ENCODE measurements at places on chromosomes 3 and 15.

- no peak for DNase-seq
Observed at GRCh38 chr15:39884351-39884750, 35.7 kb downstream of the GPR176 start.

GRCh38 chr15:67914537-67915460 lies 75.0 kb upstream of the RNU6-1 start:
- DNase-seq, result peak; percentile 42

- no peak for DNase-seq
Observed at GRCh38 chr3:52843108-52843865, 8.5 kb upstream of the MUSTN1 start.

DNA sequence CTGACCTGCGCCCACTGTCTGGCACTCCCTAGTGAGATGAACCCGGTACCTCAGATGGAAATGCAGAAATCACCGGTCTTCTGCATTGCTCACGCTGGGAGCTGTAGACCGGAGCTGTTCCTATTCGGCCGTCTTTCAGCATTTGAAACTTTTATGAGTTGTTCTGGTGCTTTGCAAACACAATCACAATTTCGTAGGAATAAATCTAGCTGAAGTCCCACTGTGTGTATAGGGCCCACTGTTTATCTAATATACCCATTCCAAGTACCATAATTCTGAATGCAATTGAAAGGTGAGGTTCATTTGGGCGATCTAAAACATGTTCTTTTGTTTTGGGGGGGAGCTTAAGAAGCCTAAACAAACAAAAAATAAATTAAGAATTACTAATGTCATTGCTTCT lies 572.1 kb downstream of the FGF12 start:
- no peak for DNase-seq

DNA sequence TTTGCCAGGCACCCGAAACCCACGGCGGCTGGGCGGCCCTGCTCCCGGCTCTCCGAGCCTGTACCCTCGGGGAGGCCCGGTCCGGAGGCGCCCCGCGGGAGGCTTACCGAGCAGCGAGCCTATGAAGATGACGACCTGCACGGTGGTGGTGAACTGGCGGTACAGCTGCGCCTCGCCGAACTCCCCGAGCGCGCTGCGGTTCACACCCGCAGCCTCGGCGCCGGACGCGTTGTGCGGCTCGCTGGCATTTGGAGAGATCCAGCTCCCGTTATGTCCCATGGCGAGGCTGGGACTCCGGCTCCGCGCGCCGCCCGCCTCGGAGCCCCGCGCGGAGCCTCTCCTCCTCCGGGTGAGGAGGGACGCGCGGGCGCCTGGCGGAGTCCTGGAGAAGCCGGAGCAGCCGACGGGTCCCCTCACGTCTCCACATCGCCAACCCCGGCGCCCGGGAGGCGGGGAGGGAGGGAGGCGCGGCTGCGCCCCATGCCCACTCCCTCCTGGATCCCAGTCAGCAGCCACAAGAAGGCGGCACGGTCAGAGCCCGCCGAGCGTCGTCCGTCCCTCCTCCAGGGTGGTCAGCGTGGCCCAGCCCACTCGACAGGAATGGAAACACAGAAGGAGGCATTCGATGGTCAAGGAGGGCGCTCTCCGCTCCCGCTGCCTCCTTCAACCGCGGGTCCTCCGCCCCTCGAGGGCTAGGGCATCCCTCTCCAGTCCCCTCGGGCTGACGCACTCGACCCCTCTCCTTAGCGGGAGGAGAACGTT lies at the start of gene GPR176:
Gene GPR176 (minus strand): TSS at position 519 of the 762 bp plus-strand sequence. CDS start 240 bp downstream, at position 279.
- DNase-seq, result peak; percentile 48

- DNase-seq, result no peak
Observed at GRCh38 chr15:56933811-56934210, 15.4 kb downstream of the TCF12 start.

- no peak for DNase-seq
Observed at GRCh38 chr15:39936681-39937080, 2.8 kb downstream of the EIF2AK4 start.

DNA sequence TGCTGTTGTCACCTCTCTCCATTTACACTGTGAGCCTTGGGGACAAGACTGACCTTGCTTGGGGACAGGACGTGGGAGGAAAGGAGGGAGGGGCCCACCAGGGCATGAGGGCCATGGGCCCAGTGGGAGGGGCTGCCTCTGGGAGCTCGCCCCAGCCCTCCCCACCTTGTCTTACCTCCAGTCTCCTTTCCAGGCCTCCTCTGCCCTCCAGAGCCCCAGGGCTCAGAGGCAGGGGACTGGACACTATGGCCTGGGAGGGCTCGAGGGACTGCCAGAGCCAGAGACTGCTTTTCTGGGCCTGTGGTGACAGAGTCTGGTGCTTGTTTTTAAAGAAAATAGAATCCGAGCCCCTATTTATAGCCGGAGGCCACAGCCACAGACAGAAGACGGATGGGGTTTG lies 10.2 kb downstream of the CSPG4 start:
- no peak for DNase-seq

DNA sequence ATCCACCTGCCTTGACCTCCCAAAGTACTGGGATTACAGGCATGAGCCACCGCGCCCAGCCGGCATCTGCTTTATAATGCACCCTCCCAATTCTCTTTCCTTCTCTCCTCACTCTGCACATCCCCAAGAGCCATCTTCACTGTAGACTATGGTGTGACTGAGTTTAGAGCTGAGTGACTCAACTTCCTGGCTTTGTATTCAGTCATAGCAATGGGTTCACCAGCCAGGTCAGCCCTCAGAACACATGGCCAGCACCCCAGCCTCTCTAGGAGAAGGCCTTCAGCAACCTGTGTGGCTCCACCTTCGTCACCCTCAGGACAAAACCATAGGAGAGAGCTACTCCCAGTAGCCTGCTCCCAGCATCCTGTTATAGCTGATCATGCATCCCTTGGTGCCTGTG lies 33.0 kb downstream of the ARID3B start:
- no peak for DNase-seq

DNA sequence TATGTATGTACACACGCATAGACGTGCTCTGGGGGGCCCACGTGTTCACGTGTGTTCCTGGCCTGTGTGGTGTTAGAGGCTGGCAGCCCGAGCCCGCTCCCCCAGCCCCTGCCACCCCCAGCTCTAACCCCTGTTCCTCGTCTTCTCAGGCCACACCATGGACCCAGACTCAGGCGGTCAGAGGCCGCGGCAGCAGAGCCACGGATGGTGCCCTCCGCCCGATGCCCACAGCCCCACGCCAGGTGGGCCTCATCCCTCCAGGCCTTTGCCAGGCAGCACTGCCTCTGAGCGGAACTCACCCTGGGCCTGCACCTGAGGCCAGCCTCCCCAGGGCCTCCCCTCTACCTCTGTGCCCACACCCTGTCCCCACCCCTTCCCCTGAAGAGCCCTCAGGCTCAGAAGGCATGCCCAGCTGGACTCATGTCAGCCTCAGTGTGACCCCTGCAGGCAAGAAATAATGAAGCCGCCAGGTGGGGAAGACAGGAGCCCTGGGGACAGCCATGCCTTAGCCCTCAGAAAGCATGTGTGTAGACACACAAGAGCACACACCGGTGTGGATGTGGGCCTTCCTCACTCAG lies 16.4 kb upstream of the GNAT1 start:
- DNase-seq, result no peak

GRCh38 chr3:49606427-49606826 lies 52.1 kb downstream of the BSN start:
- DNase-seq, result no peak

- DNase-seq, result no peak
Observed at GRCh38 chr3:93969997-93970396, 3.7 kb downstream of the PROS1 start.

GRCh38 chr15:25171856-25172687 lies 217.3 kb downstream of the SNRPN start:
- DNase-seq, result peak; percentile 4

DNA sequence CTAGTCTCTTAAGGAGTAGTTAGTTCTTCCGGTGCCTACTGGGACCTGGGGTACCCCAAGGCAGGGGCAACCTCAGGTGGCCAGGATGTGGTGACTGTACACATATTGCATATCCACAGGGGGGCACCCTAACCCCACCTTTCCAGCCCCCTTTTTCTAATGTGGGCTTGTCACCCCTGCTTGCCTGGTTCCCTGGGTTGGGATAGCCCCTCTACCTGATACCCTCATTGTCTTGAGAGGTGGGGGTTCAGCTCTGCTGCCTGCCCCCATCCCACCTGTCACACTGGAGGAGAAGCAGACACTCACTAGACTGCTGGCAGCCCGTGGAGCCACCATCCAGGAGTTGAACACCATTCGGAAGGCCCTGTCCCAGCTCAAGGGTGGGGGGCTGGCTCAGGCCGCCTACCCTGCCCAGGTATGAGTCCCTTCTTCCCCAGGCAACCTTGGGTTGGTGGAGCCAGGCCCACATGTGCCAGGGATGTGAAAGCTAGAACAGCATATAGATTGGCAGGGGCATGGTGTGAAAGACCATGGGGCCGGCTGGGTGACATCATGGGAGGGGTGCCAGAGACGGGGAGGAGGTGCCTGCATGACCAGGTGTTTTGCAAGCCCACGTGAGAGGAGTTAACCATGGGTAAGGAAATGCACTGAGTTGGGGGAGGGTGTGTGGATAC lies 4.0 kb downstream of the GLYCTK start:
- no peak for DNase-seq

DNA sequence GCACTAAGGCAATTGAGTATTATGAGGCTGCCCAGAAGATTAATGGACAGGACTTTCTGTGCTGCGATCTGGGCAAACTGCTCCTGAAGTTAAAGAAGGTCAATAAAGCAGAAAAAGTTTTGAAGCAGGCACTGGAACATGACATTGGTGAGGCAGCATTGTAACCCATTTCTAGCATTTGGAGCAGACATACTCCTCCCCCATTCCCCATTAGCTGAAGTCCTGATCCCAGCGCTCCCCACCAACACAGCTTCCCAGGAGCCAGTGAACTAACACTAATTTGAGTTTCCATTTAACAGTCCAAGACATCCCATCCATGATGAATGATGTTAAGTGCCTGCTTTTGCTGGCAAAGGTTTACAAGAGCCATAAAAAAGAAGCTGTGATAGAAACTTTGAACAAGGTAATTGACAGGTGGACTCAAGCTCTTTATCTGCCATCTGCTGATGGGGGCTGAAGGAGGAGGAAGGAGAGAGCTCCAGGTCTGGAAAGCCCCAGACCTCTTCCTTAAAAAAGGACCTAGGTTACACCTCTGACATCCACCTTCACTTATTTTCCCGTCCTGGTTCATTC lies 22.6 kb downstream of the CSRNP1 start:
- DNase-seq, result no peak

GRCh38 chr15:101795455-101795854 lies 7.9 kb upstream of the OR4F6 start:
- DNase-seq, result no peak

DNA sequence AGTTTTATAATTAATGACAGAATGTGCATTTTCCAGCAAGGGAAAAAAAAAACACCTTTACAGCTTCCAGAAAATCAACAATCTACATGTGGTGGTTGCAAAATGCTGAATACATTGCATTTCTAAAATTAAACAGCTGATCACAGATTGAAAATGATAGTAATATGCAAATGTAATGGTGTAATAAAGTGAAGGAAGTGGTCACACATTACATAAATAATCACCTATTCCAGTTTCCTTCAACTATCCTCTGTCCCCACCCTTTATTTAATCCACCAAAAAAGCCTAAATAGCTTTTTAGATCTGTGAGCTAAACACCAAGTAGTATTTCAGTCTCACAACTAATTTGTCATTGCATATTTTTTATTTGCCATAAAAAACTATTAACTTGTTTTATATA lies 110.5 kb downstream of the PEAK1 start:
- no peak for DNase-seq

DNA sequence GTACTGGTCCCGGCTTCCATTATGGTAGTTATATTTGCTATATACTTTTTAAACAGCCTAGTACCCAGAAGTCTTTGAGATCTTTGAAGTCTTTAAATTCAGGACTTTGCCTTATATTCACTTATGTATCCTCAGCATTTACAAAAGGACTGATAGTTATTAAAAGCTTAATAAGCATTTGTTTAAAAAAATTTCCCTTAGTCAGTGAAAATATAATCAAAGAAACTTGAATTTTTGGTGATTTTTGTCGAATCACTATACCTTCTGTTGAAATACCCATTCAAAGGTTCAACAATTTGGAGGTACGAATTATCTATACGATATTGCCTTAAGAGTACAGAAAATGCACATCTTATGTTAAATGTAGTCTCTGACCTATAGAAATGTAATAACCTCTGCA lies 721.4 kb downstream of the NSUN3 start:
- no peak for DNase-seq

DNA sequence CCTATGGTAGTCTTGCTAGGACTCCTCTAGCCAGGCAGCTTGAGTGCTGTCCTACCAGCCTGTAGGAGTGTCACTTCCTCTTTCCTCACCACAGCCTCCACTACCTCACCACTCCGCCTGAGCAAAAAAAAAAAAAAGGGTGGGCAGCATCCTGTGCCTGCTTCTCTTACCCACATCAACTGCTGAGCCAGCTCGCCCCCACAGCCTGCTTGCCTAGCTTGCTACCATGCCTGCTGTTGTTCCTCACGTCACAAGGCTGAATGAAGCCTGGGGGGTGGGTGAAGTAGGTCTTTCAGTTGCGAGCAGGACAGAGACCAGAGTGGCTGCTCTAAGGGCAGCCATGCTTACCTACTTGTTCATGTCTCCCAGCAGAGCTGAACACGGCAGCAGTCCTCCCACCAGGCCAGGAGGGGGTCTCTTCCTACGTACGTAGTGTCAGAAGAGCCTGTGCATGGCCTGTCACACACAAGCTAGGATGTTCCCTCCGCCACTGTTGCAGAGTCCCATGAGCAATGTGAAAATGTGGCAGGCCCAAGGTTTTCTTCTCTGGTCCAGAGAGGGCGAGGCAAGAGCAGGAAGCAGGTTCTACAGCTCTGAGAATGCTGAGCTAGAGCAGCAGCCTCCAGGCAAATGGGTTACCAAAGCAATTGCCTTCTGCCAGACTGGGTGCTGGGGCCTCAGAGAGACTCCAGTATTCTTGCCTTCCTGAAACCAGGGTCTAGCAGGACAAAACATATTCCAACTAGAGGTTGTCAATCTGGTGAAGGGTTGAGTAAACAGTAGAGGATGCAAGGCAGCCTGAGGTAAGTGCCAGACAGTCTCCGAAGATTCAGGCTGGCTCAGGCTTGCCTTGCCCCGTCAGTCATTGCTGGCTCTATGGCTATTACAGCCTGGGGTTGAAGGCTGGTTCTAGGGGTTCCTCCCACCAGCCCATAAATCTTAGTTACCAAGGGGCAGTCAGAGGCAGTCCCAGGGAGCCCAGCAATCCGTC lies 8.1 kb downstream of the PPM1M start:
- DNase-seq, result peak; percentile 86

DNA sequence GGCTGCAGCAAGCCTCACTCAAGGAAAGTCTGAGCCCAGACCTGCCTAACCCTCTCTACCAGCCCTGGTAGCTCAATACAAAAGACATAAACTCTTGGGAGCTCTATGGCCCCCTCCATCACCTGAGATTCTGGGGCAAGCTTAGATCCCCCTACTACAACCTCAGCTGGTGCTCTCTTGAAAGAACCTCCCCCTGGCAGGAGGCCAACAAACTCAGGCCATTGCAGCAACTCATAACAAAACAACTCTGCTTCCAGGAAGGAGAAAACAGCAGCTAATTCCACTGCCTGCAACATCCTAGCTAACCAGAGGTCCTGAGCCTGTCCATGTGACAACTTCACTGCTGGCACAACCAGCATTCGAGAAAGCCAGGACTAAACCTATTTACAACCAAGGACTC lies 169.2 kb downstream of the ROBO1 start:
- DNase-seq, result peak; percentile 49

- no peak for DNase-seq
Observed at GRCh38 chr15:47334805-47335535, 382.3 kb upstream of the SEMA6D start.

- DNase-seq, result no peak
Observed at GRCh38 chr15:27070841-27071240, 99.9 kb downstream of the GABRG3 start.

Data from posterior cingulate gyrus (tissue), 11 donors.